ENCODE measurements at places on chromosomes 11 and 22. TPM values are rescaled to one million over a fixed set of nuclear protein-coding genes. Genes with fewer than 3 reads are reported as not detected.

EMSY gene
- total RNA-seq = 34.6 TPM

OR52E1 gene
- not detected for total RNA-seq

KLHDC7B gene
- 3.8 TPM for total RNA-seq

- DNase-seq = no peak
These were observed 3898.2 kb upstream of the OR11H1 start for GRCh38 chr22:11629661-11630385.

- DNase-seq = no peak
These were observed 1.2 kb downstream of the GRK2 start for GRCh38 chr11:67267188-67268080.
